Tibial nerve (tissue), 4 donors: ENCODE measurements at places on chromosomes 13 and 19.

GRCh38 chr13:112772539-112772909 lies 82.7 kb downstream of the ATP11A start:
- no peak for DNase-seq

GRCh38 chr13:78201411-78201810 lies 282.8 kb upstream of the EDNRB start:
- DNase-seq = no peak

DNA sequence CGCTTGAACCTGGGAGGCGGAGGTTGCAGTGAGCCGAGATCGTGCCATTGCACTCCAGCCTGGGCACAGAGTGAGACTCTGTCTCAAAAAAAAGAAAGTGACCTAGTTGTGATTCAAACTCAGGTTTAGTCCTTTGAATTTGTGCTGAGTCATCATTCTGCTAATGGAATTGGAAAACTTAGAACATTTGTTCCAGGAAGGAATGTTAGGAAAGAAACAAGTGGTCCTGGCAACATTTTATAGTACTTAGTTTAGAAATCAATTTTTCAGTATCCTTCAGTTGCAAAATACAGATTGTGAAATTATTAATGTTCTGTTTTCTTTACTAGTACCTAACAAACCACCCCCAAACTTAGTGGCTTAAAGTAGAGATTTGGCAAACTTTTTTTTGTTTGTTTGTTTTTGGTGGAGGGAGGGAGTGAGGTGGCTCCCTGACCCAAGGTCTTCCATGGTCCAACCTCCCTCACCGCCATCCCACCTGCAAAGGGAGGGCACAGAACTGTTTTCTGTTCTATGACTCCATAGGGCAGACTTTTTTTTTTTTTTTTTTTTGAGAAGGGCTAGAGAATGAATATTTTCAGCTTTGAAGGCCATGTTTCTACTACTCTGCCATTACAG lies 9.2 kb upstream of the SULT2A1 start:
- DNase-seq = no peak

GRCh38 chr19:677201-677600 lies 1.0 kb downstream of the FSTL3 start:
- DNase-seq = peak; percentile 67

- DNase-seq = no peak
Observed at GRCh38 chr13:109577191-109577700, 209.1 kb downstream of the IRS2 start.

DNA sequence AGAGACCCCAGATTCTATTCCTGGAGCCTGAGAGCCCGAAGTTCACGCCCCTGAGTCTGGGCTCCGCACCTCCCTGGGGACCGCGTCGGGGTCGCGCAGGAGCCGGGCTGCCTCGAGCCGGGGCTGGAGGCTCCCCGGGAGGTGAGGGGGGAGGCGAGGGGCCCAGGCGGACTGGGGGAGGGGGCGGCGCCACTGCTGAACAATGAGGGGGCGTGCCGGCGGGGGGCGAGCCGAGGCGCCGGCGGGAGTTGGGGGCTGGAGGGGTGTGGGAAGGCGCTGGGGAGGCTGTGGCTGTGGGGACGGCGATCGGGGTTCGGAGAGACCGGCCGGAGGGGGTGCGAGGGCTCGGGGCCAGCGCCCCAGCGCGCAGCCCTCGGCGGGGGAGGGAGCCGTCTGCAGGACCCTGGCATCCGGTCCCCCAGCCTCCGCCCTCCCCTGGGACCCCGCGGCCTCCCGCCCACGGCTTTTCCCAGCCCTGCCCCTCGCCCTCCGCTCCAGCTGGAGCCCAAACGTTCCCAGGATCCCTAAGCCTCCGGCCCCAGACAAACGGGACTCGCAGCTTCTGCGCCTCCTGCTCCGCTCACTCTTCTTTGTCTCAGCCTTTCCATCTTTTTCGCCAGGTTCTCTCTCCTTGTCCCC lies 922 bp downstream of the PLEKHG2 start:
- DNase-seq = no peak

DNA sequence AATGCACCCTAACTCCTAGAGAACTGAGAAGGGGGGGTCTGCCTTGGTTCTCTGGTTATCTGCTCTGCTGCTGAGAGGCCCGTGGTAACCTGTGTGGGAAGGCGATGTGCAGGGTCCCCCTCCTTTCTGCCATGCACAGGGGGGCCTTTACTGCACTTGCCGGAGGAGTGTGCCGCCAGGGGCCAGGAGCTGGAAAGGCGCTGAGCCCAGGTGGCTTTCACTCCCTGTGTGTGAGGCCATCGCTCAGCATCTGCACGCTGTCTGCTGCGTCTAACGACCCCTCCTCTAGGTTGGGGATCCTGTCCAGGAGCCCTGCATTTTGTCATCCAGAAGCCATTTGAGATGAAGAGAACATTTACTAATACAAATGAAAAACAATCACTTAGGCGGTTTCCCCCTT lies 37.0 kb upstream of the TEX29 start:
- DNase-seq = no peak

GRCh38 chr19:38911388-38912001 lies 491 bp downstream of the CCER2 start:
- DNase-seq = no peak

DNA sequence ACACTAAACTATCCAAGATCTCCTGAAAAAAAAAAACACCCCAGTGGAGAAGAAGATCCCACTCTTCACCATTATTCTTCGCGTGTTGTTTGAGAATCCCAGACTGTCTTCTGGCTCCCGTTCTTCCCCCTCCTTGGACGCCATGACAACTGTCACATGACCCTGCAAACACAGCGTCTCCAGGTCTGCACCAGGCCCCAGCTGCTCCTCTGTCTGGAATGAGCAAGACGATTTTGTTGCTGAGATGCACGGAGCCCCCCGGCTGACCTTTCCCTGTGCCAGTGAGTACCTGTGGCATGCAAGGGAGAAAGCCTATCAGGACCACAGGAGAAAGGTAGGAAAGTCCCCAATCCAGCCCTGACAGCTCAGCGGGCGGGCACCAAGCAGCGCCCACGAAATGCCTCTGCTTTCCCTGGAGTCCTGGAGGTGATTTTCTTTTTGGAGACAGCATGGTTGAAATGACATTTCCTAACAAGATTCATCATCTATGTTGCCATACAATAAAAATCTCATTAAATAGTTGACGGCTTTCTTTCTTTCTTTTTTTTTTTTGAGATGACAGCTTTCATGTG lies at the start of gene CFAP97D2:
TSS of gene CFAP97D2 (plus strand) at position 171 of the 572 bp plus-strand sequence. CDS start at position 245, 74 bp downstream.
- DNase-seq = no peak

DNA sequence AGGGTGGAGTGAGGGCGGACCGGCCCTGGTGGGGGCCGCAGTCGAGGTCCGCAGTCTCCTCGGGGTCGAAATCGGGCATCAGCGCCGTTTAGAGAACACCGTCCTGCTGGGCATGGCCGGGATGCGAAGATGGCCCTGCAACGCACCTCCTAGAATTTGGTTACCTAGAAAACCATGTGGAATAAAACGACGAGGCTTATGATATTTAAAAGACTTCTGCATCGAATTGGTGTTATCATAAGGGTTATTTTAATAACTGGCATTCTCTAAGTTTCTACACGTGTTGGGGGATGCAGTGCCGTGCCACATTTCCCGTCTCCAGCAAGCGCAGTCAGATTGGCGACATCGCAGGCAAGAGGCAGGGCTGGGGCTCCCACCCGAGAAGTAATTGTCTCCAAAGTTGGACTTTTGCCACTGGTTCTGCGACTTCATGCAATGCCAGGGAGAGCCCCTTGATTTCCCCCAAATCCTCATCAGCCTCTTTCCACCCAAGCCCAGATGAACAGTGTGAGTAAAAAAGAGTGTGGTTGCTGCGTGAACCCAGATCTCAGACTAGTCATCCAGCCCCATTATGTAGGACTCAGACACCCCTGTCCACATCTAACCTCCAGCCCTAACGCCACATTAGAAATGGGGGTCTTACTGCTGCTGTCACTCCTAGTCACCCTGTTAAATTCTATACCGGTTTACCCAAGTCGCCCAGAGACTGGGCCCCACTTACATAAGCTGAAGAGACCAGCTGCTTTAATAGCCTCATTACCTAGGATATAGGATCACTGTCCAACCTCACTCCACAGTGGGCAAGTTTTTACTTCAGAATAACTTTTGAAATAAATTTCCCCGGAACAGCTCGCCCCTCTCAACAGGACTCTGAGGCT lies 571 bp upstream of the DHRS12 start:
- DNase-seq = no peak

DNA sequence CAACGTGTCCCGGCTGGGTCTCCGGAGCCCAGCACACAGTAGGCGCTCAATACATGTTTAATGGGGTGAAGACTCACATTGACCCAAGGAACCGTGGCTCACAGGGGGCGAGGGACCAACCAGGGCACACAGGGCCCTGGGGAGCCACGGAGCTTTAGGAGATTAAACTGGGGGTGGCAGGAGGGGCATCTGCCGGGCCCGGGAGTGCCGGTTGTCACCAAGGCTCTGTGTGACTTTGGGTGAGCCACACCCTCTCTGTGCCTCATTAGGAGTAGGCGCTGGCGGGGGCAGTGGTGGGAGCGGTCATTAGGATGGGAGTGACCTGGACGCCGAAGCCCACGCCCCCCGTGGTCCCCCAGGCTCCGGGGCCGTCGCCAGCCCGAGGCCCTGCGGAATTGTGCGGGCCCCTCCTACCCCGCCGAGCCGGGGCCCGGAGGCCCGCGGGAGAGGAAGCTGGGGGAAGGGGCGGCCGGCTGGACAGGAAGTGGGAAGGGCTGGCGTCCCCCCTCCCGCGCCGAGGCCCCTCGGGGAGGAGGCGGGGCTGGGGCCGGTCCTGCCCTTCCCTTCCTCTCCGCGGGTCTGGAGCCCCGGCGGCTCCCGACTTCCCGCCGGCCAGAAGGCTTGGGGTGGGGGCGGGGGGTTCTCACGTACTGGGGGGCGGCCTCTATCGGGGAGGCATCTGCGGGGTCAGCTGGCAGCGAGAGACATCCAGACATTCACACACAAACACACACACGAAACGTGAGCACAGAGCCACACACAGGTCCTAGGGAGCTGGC lies 1.8 kb upstream of the SSBP4 start:
- peak; percentile 63 for DNase-seq

GRCh38 chr19:7415163-7415856 lies 66.6 kb downstream of the ARHGEF18 start:
- no peak for DNase-seq

- DNase-seq = no peak
Observed at GRCh38 chr13:74573654-74574053, 439.4 kb upstream of the KLF12 start.

- no peak for DNase-seq
Observed at GRCh38 chr13:96273196-96273595, 183.3 kb downstream of the HS6ST3 start.

DNA sequence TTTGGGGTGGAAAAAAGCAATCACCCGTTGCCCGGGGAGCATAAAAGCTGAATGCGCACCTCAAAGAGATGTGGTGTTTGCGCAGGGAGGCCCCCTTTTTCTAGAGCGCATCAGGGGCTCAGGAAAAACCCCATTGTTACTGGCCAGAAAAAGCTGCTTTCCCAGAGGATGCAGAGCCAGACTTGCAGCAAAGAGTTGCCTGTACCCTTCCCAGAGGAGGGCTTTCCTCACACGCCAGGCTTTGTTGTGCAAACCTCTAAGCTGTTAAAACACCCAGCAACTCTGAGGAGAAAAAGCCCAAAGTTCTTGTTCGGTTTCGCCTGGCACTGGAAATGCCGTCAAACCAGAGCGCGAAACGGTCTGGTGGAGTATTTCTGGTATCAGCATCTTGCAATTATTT lies 29.3 kb downstream of the GSX1 start:
- DNase-seq = no peak

- DNase-seq = no peak
Observed at GRCh38 chr19:16797876-16798275, 31.3 kb upstream of the SIN3B start.

DNA sequence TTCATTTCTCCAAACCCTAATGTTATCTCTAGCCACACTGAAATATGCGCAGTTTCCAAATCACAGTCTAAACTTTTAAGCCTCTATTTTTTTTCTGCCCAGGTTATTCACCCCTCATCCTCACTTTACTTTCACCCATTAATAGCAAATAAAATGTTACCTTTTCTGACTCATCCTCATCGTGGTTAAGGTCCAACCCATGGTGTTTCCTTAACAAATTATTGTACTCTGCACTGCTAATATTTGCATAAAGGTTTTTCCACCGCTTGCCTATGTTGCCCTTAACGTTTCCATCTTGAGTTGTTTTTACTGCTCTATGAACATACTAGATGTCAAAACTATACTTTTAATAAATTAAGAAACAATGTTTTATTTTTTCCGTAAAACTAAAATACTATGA lies 780.9 kb upstream of the KLHL1 start:
- DNase-seq = no peak

- DNase-seq = no peak
Observed at GRCh38 chr13:63308549-63309165, 1893.0 kb upstream of the PCDH20 start.

DNA sequence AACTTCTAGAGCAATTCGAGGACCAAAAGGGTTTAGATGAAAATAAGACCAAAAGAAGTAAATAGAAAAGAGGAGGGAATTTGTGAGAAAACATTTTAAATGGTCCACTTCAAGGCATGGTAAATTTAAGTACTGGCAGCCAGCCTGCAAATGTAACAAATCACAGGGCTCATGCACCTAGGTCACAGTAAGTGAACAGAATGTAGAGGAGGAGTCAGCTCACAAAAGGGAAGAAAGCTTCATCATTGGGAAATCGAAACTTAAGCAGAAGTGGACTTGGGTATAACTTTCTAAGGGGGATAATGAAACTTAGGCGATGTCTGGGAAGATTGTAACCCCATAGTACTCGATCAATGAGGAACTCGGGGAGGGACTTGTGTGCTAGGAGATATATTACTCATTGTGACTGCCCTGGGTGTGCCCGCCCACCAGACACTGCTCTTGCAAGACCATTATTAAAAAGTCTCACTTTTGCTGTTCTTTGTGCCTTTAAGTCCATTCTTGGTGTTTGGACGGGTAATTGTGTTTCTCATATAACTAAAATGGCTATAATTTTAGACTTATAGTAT lies 1053.6 kb upstream of the MIR17HG start:
- no peak for DNase-seq

- DNase-seq = no peak
Observed at GRCh38 chr19:50516456-50516855, 2.7 kb upstream of the ASPDH start.

- no peak for DNase-seq
Observed at GRCh38 chr13:110399801-110400200, 92.7 kb downstream of the COL4A2 start.

- no peak for DNase-seq
Observed at GRCh38 chr13:88066847-88067246, 395.7 kb downstream of the SLITRK5 start.

GRCh38 chr19:15247107-15248014 lies 15.1 kb upstream of the EPHX3 start:
- no peak for DNase-seq

DNA sequence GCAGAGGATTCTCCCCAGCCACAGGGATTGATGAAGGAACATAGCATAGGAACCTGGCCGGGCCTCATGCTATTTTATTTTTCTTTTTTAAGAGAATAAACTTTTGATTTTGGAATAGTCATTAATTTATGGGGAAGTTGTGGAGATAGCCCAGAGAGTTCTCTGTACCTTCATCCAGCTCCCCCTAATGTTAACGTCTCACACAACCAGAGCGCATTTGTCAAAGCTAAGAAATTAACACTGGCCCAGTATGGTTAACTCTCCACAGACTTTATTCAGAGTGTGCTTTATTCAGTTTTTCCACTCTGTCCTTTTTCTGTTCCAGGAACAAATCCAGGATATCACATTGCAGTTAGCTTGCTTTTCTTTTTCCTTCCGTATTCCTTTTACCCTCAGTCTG lies 59.4 kb downstream of the RGCC start:
- DNase-seq = no peak
